ENCODE measurements at places on chromosomes 4 and X.

- peak; percentile 52 for DNase-seq
Measured at GRCh38 chrX:19372170-19372546, 28.4 kb downstream of the PDHA1 start.

DNA sequence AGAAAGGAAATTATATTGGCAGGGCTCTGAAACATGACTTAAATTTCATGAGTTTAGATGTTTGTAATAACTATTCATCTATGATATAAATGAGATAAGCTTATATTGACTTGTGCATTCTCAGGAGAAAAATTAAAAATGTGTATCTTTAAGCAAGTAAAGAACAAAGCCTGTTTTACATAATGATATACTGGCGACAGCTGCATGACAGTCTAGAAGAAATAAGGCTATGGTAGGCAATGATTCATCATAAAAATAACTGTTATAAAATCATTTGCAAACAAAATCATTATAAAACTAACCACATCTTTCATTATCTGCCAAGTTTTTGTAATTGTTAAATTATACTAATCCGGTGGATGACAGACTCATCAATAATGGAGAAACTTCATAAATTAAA, 188.1 kb downstream of the ADAM29 start:
- no peak for DNase-seq

DNA sequence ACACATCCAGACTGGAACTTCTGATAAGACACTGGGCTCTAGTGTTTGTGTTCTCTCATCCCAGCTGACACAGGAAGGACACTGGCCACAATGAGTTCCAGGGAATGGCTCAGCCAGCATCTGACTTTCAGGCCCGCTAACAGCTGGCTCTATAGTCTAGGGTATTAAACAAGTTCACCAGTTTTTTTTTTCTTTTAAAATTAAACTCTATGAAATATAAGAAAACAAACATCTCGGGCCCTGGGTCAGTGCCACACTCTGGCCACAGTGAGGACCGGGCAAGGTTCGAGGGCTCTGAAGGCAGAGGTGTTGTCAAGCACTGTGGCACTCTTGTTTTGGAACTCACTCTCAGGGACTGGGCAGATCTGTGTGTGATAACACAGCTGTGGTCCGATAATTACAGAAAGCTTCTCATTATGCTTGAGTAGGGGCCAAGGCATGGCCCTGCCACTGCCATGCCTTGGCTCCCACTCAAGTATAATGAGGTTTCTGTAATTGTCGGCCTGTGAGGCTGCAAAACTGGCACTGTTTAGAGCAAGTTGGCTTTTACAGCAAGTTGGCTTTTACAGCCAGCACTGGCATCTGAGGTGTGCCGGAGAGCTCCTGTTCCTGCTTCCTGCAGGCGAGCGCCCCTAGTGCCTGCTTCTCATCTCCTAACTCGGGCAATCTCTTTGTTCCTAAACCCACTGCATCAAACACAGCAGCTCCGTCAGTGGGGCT, 62.8 kb downstream of the PPP1R2C start:
- DNase-seq = peak; percentile 88

DNA sequence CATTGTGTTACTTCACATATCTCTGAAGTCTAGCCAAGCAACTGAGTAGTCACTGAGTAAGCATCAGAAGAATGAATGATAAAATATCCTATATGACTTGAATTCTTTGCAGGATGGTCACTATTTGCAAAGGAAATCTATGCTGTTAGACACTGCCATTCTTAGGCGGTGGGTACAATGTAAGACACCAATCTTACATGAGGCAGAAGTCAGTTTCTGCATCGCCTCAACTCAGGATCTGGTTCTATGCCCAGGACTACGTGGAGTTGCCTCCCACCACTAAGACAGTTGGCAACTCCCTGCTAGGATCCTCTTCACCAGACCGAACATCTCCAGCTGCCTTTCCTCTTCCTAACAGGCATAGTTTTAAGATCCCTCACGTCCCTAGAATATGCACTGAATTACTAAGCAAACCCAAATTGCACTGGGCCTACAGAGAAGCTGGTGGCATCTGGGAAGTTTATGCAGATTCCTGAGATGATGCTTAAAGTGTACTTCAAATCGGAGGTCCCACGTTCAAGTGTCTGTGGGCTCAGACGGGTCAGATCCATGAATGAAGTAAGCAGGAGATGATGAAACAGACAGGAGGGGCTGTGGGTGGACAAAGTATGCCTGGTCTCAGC, 45.6 kb downstream of the SEL1L3 start:
- DNase-seq = no peak

DNA sequence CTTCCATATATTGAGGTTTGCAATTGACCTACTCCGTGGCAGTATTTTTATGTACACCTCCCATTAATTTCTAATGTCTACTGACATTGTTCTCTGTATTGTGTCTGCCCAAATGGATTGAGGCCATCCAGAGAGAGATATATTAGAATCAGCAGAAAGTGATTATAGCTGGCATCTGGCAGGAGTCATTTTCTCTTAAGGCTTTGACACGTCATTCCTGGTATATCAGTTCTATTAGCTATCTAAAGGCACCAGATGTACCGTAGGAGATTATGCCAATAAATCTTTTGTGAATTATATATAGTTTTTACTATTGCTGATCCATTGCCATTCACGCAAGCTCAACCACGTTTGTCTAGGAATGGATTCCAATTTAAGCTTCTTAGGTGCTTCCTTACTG, 1026.4 kb upstream of the IGFBP7 start:
- no peak for DNase-seq

DNA sequence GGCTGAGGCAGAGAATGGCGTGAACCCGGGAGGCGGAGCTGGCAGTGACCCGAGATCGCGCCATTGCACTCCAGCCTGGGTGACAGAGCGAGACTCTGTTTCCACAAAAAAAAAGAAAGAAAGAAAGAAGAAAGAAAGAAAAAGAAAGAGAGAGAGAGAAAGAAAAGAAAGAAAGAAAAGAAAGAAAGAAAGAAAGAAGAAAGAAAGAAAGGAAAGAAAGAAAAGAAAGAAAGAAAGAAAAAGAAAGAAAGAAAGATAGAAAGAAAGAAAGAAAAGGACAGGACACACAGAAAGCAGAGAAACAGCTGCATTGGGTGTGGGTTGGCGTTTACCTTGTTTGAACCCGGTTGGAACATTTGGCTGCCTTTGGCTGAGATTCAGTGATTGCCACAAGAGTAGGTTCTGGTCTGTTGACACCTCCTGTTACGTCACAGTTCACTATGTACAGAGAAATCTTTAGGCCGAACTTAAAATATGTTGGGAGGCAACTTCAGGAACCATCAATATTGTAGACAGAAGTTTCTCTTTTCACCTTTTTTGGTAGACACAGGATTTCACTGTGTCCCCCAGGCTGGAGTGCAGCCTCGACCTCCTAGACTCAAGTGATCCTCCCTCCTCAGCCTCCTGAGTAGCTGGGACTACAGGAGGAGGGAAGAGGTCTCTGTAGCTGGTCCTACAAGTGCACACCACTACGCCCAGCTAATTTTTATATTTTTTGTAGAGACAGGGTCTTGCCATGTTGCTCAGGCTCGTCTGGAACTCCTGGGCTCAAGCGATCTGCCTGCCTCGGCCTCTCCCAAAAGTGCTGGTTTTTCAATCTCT, 16.3 kb upstream of the PLCXD1 start:
- DNase-seq = no peak

- DNase-seq = no peak
Measured at GRCh38 chr4:29085748-29086147, 1634.4 kb upstream of the PCDH7 start.

DNA sequence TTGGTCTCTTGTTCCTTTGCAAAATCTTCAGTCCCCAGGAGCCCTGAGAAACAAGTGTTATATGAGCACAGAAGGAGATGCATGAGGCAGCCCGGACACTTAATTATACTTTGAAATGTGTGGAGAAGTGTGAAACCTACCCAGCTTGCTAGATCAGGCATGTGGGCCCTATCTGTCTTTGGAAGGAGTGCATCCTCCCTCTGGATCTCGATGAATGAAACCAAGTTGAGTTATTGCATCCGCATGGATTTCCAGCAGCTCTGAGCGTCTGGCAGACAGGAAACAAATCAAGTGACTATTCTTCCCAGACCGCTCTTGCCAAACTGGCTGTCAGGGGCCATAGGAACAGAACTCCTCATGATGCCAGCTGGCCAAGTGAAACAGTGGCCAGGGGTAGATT, 19.6 kb upstream of the SOWAHD start:
- no peak for DNase-seq

DNA sequence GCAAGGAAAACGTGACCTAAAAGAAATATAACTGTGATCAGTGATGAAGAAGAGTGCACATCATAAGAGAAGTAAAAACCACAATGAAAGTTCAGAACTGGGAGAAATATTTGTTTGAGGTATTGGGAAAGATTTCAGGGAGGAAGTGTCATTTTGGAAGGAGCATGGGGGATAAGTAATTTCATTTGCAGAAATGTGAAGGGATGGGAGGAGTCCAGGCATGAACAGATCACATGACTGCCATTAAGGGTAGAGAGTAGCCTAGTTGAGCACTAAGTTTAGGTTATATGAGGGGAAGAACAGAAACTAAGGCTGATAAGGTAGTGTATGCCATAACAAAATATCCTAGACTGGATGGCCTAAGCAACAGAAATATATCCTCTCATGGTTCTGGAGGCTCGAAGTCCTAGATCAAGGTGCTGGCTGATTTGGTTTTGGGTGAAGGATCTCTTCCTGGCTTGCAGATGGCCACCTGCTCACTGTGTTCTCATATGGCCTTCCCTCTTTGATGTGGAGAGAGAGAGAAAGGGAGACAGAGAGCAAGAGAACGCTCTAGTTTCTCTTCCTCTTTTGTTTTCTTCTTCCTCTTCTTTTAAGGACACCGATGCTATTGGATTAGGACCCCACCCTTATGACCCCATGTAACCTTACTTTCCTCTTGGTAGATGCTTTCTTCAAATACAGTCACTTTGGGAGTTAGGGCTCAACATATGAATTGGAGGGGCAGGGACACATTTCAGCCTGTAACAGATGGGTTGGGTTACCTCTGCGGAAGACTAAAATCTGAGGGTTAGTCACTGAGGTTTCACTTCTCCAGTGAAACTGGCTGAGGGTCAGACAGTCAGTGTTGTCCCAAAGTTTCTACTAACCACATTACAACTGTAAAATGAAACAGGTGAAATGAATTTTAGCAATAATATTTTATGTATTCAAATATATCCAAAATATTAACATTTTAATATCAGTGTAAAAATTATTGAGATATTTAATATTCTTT, 77.9 kb downstream of the EGF start:
- no peak for DNase-seq

DNA sequence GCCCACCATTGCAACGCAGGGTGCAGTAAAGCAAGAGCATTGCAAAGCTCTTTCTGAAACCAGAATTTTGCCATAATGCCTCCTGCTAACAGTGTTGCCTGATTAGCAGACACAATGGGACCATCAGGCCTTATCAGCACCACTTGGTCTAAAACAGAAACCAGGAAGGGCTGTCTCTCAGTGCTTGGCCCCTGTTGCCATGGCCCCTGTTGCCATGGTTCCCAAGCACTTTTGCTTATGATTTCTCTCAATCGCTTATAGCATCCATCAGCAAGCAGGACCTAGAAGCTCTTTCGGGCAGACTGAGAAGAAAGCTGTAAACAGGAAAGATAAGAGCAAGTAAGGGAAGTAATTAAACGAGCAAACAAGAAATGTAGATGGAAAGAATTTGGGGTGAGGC, 36.8 kb downstream of the RTL5 start:
- peak; percentile 15 for DNase-seq

DNA sequence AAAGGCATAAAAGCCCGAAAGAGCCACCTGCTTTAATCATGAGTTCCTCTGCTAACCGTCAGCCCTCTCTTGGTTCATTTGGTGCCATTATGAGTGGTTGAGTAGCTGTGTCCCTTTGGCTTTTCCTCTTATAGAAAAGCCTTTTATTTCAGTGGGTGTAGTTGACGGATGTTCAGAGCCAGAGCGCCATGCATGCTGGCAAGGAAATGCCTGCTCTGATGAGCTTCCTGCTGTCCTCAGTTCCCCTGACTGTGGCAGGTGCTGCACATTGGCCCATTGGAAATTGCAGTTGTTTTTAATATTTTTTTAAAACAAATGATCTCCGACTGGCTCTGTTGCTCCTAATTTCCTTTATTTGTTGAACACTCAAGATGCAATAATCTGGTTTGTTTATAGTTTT, 77.3 kb upstream of the LIMCH1 start:
- no peak for DNase-seq

Measured in NCI-H1105 treated with DMSO at 0.1 percent for 48 hours (cell line).